ENCODE measurements at places on chromosomes 7 and 10.
A peak's percentile ranks its signal among the peaks of the same experiment; 100 is the strongest.

- DNase-seq, result no peak
Measured at GRCh38 chr10:79238158-79238520, 109.1 kb upstream of the PPIF start.

DNA sequence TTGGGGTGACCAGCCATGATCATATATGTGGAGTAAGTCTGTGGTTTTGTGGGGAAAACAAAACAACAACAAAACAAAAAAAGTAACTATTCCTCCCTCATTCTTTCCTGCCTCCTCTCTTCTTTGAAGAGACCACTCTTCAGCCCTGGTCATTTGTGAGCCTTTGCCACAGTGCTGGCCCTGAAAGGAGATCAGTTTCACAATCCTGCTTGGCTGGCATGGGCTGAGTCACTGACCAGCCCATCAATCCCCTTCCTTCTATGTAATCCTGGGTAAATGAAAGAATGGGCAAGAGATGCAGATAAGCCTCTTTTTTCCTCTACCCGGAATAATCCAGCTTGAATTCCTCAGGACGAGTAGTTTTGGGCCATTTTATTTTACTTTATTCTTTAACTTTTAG, 13.6 kb downstream of the CSTF2T start:
- DNase-seq, result no peak

GRCh38 chr10:115129752-115130151, 36.6 kb downstream of the ATRNL1 start:
- DNase-seq, result no peak

DNA sequence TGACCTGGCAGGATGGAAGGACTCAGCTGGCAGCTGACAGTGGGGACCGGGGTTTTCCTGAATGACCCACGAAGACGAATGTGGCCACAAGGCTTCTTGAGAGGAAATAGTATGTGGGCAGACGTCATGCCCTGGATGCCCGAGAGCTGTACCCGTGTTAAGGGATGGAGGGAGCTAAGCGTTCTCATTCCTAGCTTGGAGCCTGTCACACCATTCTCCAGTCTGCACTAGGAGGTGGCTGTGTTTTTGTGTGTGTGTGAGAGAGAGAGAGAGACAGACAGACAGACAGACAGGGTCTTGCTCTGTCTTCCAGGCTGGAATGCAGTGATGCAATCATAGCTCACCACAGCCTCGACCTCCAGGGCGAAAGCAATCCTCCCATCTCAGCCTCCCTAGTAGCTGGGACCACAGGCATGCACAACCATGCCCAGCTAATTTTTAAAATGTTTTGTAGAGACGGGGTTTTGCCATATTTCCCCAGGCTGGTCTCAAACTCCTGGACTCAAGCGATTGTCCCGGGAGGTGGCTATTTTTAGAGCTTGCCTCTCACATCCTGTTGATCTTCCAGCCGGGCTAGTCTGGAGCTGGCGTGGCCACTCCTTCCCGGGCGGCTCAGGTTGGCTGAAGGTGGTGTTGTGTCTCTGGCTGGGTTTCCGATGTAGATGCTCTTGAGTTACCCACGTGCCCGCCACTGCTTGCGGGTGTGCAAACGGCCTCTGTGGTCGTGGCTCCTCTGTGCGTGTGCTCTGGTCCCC, 2.1 kb downstream of the AMZ1 start:
- no peak for DNase-seq

- DNase-seq, result no peak
Measured at GRCh38 chr10:70805619-70806215, 10.0 kb upstream of the SGPL1 start.

DNA sequence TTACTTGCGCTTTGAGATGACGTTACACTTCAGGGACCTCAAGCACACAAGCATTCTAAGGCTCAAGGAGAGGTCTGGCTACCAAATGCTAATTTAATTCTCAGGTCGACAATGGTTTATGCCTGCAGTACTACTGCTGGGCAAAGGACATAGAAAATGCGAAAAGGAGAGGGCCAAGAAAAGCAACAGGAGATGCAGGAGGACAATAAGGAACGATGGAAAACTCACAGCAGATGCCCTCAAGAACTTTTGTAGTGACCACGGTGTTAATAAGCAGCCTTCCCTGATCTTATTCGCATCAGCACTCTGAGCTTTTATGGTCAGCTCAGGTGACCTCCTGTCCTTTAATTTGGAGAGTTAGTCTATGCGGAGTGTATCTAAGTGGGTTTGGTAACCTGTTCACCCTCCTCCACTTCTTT, 146.3 kb downstream of the GPR85 start:
- no peak for DNase-seq

DNA sequence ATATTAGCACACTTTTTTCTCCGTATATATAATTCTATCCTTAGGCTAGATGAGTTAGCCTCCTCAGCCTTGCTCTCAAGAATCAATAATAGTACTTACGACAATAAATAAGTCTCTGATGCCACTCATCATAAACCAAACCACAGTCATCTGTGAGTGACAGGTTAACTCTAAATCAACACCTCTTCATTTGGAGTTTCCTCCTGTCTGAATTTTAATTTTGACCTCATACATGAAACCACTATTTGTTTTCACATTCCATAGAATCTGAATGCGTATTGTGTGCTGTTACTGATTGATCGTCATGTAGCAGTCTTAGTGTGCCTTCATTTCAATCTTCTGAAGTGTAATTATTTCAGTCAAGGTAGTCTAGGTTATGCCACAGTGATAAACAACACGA, 85.8 kb downstream of the HGF start:
- DNase-seq, result no peak

DNA sequence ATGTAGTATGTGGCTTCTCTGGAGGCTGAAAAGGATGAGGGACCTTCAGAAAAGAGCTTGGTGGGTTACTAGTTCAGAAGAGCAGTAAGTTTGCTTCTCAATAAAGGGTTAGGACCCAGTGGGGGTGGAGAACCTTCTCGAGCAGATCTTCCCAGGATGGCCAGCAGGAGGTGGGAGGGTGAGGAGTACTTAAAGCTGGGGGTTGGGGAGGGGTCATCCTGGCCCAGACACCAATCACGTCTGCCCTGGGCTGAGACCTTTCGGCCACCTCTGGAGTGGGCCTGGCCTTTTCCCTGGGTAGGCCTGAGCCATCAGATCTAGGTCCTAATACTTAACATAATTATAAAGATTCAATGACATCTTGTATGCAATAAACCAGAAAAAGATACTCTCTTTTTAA, 149.0 kb upstream of the TCF7L2 start:
- no peak for DNase-seq

GRCh38 chr7:157035302-157035701, 24.8 kb upstream of the MNX1 start:
- no peak for DNase-seq

DNA sequence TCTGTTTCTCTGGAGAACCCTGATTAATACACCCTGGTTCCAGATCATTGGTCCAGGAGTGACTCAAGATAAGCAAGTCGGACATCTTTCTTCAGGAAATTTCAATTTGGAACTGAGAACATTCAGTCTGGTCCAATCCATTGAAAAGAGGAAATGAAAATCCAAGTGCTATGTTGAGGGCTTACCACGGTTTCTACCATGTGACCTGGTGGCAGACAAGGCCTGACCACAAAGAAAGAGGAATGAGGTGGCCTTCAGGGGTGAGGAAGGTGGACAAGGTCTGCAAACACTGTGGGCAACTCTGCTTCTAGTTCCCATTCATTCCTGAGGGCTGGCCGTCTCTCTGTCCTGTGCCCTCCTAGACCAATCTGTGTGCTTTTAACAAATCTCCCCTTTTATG, 149.2 kb upstream of the GHITM start:
- no peak for DNase-seq

DNA sequence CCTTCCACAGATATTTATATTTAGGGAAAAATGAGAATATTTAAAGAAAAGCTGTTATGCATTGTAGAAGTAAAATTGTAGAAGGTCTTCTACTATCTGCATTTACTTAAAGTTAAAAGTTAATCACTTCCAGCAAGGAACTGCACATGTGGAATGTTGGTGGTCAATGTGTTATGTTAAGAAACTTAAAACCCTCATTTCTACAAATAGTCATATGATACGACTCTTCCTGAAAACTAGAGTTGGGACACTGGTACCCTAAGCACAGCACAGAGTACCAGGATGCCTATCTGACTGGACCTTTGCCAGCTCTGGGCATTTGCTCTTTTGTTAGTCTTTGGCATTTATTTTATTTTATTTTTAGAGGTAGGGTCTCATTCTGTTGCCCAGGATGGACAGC, 524.2 kb upstream of the GALNT17 start:
- no peak for DNase-seq

DNA sequence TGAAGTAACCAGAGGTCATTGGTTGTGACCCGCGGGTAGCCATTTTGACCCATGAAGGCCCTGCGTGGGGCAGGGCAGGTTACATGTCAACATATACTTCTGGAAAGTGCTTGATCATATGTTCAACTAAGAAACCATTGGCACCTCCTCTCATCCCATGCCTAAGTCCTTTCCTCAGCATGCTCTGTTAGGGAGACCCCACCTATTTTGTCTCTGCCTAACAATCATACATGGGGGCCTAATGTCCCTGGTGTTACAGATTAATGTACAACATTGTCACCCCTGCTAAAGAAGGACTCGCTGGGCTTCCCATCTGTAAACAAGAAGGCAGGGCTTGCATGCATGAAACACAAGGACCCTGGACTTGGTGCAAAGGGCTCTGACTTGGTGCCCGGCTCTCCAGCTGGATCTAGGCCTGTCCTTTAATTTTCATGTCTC, 133.7 kb upstream of the TNS3 start:
- peak; percentile 17 for DNase-seq

GRCh38 chr10:51145375-51145774, 71.1 kb downstream of the PRKG1 start:
- DNase-seq, result no peak

DNA sequence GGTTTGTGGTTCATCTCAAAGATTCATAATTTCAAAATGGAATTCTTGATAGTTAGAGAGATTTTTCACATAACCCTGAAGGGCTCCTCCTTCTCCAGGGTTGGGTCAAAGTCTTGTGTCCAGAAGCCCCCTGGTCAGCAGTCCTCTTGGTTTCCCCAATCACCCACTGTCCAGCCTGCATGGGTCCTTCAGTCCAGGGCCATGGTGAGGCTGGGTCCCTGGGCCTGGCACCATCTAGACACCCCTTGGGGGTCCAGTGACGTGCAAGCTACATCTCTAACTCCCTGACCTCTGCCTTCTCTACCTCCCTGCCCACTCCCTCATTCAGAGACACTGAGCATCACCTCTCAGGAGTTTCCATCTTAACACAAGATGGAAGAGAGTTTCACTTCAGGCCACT, 26.1 kb downstream of the ANXA8 start:
- peak; percentile 62 for DNase-seq

- DNase-seq, result no peak
Measured at GRCh38 chr10:44674536-44675386, 236.4 kb upstream of the TMEM72 start.

DNA sequence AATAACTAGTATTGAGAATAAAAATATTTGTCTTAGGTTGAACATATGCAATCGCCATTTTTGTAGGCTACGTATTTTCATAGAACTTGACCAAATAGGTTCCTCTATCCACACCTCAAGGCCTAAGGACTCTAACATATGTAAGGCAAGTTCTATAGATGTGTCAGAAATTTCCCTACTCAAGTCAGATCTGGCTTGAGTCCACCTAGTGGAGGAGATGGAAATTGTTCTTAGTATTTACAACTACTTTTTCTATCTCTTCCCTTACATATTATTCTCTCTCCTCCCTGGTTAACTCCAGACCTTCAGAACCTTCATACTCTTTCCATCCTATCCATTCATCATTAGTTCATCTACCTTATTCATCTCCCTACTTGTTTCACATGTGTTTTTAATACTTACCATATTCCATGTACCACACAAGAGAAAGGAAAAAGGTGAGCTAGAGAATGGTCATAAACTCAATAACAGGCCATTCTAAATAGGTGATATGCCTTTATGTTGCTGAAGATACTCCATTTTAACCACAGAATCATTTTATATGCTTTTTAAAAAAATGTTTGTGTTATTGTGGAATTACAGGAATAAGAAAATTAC, 174.5 kb upstream of the HDAC9 start:
- no peak for DNase-seq

GRCh38 chr7:131781-132482, 60.4 kb upstream of the FAM20C start:
- DNase-seq, result no peak

DNA sequence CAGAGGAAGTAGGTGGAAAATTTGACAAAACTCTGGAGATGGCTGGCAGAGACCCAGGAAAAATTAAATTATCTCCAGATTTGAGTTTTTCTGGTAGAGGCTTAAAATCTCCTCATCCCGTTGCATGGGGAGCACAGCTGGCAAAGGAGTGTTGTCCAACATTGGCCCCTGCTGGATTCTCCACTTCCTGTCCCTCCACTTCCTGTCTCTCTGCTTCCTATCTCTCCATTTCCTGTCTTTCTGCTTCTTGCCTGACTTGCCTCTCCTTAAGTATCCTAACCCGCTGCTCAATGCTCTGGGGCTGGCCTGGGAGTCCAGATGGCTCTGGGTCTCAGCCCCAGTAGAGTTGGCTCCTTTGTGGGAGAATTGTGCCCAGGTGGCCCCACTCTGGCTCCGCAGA, 65.8 kb upstream of the EMX2 start:
- no peak for DNase-seq
